Epithelial cell of prostate (primary cell): ENCODE measurements at places on chromosomes 4 and X.

DNA sequence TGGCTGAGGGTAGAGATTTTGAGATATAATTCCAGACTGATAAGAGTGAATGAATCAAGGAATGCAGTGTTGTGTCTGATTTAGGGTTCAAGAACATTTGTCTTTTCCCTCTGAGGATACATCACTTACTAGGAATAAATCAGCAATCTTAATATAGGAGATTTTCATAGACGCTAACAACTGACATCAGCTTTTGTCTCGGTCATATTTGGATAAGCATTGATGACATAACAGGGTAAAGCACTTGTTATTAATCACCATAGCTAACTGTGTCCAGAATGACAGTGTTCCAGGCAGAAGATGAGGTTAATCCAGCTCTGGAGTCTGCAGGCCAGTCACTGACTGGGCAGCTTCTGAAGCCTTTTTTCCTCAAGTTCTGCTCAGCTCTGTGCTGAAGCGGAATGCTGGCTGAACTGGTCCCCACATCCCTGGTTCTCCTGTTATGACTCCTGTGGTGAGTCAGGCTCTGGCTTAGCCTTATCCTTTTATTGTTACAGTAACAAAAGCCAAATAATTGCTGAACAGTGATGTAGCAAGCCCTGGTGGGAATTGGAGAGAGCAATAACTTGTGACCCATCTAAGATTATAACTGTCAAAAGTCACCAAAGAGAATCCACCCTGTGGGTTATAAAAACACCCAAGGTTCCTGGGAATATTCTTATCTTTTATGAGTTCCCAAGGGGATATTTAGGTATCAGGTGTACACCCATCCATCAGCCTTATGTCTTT, 41.8 kb downstream of the FNIP2 start:
- peak; percentile 90 for DNase-seq

GRCh38 chr4:38119668-38120385, 159.6 kb downstream of the PTTG2 start:
- no peak for DNase-seq

- DNase-seq, result no peak
Observed at GRCh38 chr4:182764642-182765041, 152.5 kb downstream of the DCTD start.

GRCh38 chr4:137656661-137657060, 124.4 kb upstream of the PCDH18 start:
- DNase-seq, result no peak

DNA sequence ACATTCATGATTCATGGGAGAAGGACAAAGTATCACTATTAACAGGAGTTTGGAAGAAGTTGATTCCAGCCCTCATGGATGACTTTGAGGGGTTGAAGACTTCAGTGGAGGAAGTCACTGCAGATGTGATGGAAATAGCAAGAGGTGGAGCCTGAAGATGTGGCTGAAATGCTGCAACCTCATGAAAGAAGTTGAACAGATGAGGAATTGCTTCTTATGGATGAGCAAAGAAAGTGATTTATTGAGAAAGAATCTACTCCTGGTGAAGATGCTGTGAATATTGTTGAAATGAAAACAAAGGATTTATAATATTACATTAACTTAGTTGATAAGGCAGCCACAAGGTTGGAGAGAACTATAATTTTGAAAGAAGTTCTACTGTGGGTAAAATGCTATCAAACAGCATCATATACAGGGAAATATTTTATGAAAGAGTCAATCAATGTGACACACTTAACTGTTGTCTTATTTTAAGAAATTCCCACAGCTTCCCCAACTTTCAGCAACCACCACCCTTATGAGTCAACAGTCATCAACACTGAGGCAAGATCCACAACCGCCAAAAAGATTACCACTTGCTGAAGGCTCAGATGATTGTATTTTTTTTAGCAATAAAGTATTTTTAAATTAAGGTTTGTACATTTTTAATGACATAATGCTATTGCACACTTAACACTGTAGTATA, 302.6 kb downstream of the CBLL2 start:
- no peak for DNase-seq

DNA sequence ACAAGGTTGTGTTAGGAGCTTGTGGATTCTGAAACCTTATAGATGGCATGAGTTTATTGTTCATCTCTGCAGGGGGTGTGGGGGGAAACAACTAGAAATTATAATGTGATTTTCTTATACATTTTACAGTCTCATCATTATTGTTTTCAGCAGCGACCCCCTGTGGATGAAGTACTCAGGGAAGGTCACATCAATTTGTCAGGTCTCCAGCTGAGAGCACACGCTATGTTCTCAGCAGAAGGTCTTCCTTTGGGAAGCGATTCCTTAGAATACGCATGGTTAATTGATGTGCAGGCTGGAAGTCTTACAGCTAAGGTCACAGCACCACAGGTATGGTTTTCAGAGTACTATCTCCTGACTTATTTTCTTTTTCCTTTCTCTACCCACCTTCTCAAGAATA, 72.2 kb downstream of the BLTP1 start:
- no peak for DNase-seq

DNA sequence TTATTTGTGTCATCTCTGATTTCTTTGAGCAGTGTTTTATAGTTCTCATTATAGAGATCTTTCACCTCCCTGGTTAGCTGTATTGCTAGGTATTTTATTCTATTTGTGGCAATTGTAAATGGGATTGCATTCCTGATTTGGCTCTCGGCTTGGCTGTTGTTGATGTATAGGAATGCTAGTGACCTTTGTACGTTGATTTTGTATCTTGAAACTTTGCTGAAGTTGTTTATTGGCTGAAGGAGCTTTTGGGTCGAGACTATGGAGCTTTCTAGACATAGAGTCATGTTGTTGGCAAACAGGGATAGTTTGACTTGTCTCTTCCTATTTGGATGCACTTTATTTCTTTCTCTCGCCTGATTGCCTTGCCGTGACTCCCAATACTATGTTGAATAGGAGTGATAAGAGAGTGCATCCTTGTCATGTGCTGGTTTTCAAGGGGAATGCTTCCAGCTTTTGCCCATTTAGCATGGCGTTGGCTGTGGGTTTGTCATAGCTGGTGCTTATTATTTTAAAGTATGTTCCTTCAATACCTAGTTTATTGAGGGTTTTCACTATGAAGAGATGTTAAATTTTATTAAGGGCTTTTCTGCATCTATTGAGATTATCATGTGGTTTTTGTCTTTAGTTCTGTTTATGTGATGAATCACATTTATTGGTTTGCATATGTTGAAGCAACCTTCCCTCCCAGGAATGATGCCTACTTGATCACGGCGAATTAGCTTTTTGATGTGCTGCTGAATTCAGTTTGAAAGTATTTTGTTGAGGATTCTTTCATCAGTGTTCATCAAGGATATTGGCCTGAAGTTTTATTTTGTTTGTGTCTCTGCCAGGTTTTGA, 72.7 kb upstream of the BOD1L1 start:
- peak; percentile 64 for DNase-seq

DNA sequence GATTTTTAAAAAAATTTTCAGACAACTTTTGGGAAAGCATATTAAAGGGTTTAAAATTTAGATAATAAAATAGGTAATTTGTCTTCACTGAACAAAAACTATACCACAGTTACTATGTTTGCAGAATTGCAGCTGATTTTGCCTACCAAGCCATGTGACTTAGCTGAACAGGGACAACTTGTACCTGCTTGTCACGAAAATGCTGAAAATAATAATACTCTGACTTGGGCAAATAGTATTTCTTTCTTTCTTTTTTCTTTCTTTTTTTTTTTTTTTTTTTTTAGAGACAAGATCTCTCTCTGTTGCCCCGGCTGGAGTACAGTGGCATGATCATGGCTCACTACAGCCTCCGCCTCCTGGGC, 225.2 kb upstream of the PPP1R2C start:
- DNase-seq, result no peak

DNA sequence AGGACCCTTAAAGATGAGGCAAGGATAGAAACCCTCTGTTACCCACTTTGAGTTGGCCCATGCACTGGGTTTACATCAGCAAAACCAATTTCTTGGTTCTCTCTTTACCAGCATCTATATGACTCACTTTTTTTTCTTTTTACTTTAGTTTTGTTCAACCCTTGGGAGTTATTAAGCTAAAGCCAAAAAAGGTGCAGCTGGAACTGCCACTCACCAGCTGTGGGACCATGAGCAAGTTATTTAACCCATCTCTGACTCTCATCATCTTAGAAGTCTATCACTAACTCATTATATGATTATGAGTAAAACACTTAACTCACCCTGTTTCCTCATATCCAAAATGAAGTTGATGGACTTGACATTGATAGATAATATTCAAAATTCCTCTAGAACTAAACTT, 53.4 kb downstream of the GABRB1 start:
- no peak for DNase-seq

DNA sequence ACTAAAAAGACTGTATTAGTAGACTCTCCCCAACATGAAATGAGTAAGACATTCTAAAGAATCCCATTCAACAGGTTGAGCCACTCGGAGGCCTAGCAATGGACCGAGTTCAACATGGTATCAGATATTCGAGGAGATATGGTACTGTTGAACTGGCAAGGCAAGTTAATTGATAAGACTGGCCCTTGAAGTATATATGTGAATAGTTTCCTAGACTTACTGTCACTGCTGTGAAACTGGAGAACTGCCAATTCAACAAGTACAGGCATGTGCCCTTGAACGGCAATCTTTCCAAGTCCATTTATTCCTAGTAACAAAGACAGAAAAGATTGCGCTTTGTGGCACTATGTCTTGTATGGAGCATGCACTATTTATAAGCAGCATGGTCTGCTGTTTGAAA, 24.4 kb downstream of the FAT1 start:
- peak; percentile 24 for DNase-seq

- no peak for DNase-seq
Observed at GRCh38 chr4:20319825-20320612, 68.3 kb downstream of the SLIT2 start.

GRCh38 chr4:182142176-182143085, 100.8 kb upstream of the TENM3 start:
- DNase-seq, result no peak

- no peak for DNase-seq
Observed at GRCh38 chr4:47530801-47531200, 45.7 kb downstream of the ATP10D start.

DNA sequence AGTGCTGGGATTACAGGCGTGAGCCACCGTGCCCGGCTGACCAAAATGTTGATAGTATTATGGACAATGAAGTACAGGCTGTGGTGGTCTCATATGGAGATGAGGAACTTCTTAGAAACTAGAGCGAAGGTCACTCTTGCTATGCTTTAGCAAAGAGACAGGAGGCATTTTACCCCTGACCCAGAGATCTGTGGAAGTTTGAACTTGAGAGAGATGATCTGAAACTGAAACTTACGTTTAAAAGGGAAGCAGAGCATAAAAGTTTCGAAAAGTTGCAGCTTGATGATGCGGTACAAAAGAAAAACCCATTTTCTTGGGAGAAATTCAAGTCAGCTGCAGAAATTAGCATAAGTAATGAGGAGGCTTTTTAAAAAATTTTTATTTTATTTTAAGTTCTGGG, 8.5 kb upstream of the CTAG2 start:
- no peak for DNase-seq

GRCh38 chr4:121785479-121785878, 15.6 kb upstream of the EXOSC9 start:
- DNase-seq, result no peak

- DNase-seq, result no peak
Observed at GRCh38 chr4:127138586-127138985, 494.2 kb upstream of the INTU start.

- no peak for DNase-seq
Observed at GRCh38 chr4:48252313-48252712, 17.3 kb downstream of the TEC start.

DNA sequence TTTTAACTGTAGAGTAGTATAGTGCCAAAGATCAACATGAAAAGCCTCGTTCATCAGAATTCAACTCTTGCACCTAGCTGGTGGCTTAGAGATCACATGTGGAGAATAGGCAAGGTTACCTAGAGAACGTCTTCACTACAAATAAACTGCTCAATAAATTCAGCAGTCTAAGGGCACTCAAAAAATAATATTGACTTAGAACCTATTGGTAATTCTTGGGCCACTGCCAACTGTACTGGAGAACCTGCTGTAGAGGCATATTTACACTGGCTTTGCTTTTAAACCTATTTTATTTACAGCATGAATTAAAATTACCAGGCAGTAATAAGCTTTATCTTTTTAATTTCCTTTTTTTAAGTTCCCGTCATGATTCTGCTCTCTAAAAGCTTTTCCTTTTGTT, 343.7 kb downstream of the PDHA2 start:
- no peak for DNase-seq

- DNase-seq, result no peak
Observed at GRCh38 chrX:113594123-113594841, 753.7 kb upstream of the AMOT start.

DNA sequence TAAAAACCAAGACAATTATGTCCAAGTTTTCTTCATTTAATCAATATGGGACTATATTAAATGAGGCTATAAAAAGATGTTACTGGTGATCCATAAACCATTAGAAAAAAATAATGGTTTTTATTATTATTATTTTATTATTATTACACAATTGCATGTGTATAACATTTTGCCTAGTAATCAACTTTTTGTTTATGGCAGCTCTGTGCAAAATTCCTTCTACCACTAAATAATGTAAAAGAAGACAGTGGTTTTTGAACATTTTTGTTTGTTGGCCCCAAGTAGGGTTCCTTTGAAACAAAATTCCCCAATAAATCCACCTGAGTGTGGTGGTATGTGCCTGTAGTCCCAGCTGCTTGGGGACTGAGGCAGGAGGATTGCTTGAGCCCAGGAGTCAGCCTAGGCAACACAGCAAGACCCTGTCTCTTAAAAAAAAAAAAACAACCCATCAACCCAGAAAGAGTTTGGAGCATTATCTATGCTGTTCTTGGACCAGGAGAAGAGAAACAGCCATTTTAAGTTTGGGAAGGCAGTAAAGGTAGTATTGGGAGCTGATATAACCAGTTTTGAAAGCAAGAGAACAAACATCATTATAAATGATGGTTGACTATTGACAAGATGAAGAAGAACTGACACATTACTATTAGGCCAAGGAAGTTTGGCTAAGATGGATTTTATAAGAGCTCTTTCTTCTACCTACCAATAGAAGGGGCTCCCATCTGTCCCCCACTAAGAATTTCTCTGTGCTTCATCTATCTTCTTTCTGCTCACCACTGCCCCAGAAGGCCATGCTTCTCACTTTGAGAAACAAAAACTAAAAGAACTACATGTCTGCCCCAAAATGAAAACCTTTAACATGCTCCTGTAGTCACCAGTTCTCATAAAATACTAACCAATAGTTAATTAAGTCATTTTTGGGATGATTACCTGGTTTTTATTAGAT, 2.2 kb downstream of the TMEM156 start:
- no peak for DNase-seq

GRCh38 chr4:65670331-65671031, at the start of gene EPHA5:
Gene EPHA5, minus strand, starts transcription at chr4:65670489. Its CDS starts 747 bp downstream, at chr4:65669742.
- no peak for DNase-seq

- DNase-seq, result no peak
Observed at GRCh38 chrX:73668779-73669178, 105.8 kb downstream of the CHIC1 start.

DNA sequence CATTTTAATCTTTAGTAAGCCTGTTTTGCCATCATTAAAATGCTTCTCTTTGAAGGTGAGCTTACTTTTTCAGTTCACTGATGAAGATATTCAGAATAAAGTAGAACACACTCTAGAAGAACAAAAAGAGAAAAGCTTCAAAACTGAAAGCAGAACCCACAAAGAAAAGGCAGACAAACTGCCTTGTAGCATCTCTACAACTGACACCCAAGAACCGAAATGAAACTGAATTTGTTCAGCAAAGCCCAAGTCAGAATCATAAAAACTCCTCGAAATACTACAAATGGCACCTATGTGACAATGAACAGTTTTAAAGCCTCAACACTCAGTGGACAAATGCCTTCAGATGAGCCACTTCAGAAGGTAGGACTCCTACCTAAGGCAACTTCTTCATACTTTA, 83.6 kb downstream of the MAML3 start:
- DNase-seq, result no peak
